Stimulated activated CD4-positive, alpha-beta T cell treated with anti-CD3 and anti-CD28 coated beads, Interleukin-15, amount 100 ng/mL, for 24 hours (primary cell): ENCODE measurements at places on chromosomes 5 and 9.

GRCh38 chr5:150488519-150489359, 19.2 kb upstream of the NDST1 start:
- DNase-seq: no peak

DNA sequence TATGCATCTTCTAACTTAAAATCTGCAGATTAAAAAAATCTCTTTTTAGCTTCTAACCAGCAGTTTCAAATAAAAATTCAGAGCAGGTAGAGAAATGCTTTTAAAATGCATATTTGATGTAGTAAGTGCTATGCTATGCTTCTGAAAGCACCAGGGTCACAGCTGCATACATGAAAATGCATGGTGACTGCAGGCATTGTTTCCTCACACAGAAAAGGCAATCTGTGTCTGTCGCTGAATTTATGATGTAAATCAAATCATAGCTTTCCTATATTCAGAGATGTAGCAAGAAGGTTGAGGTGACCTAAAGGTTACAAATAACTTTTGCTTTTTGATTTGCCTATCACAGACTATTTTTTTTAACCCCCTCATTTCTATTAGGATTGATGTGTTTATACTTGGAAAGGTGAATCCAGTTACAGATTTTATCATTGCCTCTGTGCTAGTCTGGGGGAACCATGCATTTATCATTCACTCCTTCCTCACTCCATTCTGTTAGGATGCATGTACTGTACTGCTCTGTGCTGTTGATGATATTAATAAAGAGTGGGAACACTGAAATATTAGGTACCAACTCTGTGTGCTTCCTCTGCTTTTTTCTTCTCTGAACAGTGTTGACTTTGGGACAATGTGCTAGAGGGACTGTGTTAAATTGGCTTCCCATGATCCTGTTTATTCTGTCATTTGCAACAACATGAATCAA, 65.6 kb downstream of the FOCAD start:
- no peak for DNase-seq

GRCh38 chr5:128764601-128765310, 200.5 kb upstream of the SLC27A6 start:
- no peak for DNase-seq

GRCh38 chr5:154194345-154195329, 4.1 kb downstream of the GALNT10 start:
- DNase-seq: no peak

DNA sequence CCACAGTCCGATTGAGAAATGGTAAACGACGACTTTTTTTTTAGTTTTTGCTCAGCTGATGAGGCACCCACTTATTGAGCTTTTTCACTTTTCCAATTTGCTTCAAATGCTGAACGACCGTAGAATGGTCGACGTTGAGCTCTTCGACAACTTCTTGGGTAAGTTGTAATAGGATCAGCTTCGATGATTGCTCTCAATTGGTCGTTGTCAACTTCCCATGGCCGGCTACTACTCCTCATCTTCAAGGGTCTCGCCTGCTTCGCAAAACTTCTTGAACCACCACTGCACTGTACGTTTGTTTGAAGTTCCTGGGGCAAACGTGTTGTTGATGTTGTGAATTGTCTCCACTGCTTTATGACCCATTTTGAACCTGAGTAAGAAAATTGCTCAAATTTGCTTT, 35.7 kb downstream of the NSD1 start:
- DNase-seq: no peak
